Foreskin fibroblast (primary cell): ENCODE measurements at places on chromosomes 16 and 17.

GRCh38 chr17:10471858-10472257, 2.5 kb upstream of the MYH4 start:
- DNase-seq: no peak

DNA sequence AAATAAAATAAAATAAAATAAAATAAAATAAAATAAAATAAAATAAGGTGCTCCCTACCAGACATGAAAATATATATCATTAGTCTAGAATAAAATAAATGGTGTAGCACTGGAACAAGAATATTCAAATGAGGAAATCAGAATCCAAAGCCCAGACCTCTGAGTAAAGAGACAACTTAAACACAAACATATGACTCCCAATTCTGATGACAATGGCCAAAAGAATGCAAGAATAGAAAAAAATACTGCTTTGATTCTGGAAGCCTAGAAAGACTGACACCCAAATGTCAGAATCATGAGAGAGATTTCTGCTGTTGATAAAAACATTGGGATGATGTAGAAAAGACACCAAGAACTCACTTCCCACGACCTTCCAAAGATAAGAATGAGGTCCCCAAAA, 27.9 kb downstream of the MYOCD start:
- DNase-seq: no peak

DNA sequence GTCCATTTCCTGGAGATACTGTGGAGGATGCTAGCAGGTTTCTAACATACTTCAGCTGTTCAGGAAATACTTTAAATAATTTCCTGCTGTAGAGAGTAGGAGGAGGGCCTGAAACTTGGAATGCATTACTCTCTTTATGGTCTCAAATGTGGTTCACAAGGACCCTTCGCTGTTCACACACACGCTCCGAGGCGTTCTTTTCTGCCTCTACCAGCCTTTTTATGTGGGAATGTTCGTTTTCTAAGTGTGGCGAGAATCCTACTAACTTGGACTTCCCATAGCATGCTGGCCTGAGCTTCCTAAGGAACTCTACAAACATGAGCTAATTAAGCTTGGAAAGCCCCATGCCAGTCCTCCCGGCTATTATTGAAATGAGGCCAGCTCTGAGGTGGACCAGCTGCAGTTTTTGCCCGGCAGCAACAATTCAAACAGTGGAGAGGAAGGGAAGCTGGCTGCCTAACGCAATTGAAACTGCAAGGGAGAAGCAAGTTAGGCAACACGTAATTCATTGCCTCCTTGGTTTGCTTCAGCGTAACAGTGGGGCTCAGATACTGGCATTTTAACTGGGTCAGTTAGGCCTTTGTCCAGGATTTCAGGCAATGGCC, 18.9 kb downstream of the KPNA2 start:
- DNase-seq: peak; percentile 52

GRCh38 chr16:11091021-11091785, 146.8 kb downstream of the CLEC16A start:
- no peak for DNase-seq

GRCh38 chr16:10989559-10989958, 45.2 kb downstream of the CLEC16A start:
- DNase-seq: no peak

DNA sequence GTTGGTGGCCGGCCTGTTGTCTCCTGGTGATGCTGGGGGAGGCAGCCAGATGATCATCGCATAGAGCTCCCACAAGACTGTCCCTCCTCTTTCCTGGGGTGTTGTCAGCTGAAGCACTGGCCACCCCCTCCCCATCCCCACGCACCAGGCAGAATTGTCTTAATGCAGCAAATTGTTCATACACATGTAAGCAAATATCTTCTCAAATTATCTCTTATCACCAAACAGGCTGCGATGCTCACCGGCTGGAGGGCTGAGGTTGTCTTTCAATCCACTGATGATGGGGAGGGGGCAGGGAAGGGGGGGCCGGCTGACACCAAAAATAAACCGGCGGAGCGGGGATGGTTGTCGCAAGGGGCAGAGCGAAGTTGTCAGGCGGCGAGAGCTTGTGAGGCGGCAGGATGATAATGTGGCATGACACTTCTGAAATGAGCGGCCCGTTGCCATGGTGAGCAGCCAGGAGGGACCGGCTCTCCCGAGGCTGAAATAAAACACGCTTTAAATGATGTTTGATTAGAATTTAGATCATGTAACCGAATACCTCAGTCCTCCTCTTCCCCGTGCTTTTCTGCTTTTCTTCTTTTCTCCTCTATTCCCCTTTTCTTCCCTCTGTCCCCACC, 59.8 kb downstream of the MRM1 start:
- no peak for DNase-seq

- DNase-seq: peak; percentile 3
These were observed 297.5 kb downstream of the CDH13 start for GRCh38 chr16:82924075-82924854.

GRCh38 chr16:58459344-58460218, 40.4 kb upstream of the NDRG4 start:
- peak; percentile 39 for DNase-seq

DNA sequence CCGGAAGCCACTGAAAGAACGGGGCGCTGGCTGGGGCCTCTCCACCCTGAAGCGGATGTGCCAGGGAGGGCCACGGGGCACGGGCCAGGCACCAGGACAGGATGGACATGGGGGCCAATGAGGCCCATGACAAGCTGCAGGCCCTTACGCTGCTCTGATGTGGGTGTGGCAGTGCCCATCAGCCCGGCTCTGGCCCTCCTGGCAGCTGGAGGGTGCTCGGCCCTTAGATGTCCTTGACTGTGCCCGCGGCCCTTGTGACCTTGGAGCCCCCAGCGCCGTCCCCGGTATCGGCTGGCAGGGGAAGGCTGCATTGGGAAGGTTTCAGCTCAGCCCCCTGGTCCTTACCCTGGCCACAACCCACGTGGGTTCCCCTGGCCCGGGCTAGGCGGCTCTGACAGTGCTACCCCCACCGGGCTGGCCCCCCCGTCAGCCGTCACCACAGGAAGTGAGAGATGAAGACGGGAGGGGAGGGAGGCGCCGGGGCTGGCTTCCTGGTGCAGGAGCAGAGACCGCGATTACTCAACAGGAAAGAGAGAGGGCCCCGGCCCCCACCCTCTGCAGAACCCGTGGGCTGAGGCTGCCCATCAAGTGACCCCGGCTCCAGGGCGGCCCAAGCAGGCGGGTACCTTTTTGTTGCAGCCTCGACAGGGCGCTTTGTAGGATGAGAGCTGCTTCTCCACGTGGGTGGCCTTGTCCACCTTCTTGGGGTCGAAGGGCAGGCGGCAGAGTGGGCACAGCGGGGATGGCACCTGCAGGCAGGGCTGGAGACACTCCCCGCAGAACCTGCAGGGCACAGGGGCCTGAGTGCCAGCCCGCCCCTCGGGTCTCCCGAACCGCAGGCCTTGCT, 5.3 kb downstream of the RNF166 start:
- DNase-seq: peak; percentile 75

- no peak for DNase-seq
These were observed 434.2 kb downstream of the SOX9 start for GRCh38 chr17:72555052-72555451.

DNA sequence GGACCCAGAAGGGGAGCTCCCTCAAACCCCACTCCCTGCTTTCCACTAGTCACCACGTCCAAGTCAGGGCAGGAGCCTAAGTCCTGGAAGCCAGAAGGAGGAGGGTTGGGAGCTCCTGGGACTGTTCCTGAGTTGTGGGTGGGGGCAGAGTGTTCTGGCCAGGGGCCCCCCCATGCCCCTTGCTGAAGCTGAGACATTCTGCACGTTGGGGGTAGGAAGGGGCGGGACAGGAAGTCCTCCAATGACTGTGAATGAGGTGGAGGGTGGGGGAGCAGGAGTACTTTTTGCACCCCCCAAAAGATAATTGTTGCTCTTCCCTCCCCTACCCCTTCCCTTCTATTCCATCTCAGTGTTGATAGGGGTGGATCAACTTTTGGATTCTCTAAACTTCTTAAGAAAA, 21.4 kb upstream of the C17orf113 start:
- no peak for DNase-seq
